ENCODE measurements at places on chromosomes 5 and 9.

- DNase-seq, result no peak
Measured at GRCh38 chr5:42991404-42992087, 48.6 kb downstream of the ANXA2R start.

DNA sequence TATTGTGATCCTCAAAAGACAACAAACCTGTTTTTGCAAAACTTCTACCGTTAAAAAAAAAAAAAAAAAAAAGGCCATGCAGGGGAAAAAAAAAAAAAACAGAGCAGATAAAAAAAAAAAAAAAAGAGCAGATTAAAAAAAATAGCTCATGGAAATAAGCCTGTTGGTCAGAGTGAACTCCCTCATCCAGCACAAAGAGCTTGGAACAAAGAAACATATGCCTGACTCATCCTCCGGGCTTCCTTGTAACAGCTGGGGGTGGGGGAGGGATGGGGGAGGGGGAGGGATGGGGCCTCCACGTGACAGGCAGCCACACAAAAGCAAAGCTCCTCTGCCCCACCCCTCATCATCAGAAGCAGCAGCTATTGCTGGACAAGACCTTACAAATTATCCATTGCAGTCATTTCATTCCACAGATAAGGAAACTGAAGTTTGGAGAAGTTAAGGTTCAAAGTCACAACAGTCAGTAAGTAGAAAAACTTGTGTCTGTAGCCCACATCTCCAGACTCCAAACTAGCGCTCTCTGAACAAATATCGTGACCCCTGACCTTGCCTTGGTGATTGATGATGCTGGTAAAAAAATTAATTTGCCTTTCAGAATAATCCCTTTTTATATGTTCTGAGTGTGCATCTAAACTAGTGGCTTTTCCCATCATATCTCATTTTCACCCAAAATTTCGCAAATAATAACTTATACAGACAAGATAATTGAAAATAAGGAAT lies 38.9 kb downstream of the SLC35D2 start:
- peak; percentile 96 for DNase-seq

DNA sequence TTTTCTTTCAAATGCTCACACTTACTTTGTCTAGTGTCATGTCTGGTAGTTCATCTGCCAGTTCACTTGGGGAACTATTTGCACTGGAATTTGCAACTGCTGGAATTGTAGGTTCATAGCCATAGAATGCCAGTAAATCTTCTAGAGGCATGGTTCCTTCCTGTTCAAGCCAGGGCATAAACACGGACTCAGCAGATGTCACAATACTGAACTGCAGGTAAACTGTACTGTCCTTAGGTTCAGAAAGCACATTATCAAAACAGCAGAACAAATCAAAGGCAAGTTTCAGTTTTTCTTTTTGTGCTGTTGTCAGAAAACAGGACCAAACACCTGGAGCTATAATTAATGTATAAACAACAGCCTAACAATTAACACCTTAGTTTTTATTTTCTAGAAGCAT lies 13.1 kb downstream of the MIER3 start:
- DNase-seq, result no peak

DNA sequence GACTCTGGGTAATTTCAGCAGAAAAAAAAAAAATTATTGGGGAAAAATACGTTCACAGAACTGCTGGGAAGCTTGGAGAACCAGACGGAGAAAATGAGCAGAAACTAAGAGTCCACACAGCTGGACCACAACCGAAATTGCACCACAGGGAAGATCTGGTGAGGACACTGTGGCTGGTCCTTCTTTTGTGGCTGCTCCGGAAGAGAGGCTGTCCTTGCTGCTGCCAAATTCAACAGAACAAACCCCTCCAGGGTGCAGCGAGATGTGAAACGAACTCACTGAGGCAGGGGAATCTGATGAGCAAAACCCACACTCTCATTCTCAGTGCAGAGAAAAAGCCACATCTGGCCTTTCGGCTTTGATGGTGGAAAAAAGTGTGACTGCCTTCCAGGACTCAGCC lies 200.0 kb downstream of the ACTL7B start:
- DNase-seq, result no peak

- DNase-seq, result no peak
Measured at GRCh38 chr9:2018764-2019558, 3.8 kb downstream of the SMARCA2 start.

DNA sequence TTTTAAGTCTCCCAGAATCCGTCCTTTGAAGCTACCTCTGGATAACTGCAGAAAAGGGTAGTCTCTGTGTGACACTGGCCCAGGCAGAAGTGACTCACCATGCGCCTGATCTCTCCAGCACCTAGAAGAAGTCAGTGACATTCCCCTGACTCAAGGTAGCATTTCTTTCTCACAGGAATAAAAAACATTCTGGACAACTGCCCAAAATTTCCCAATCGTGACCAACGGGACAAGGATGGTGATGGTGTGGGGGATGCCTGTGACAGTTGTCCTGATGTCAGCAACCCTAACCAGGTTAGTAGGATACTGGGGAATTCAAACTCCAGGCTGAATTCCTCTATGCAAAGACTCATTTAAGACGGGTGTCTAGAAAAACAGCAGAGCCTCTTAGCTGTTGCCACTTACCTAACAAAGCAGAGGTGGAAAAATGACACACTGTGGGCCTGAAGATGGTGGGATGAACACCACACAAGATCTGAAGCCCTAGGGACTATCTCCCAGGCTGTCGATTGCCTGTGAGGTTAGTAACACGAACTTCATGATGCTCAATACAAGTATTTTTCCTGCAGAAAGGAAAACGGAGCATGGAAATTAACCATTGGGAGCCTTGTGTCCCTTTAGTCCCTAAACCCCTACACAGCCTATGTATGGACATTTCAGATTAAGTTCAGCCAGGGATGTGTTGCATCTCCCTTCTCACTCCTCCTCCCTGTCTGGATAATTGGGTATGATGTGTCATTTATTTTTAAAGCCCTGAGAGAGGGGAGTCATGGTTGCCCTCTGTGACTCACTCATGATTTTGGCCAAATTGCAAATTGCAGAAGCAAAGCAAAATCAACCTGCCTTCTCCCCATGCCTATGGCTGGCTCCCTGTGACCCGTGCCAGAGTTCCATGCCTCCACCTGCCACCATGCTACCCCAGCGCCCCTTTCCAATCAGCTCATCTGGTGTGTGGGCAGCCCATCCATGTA lies 37.2 kb downstream of the THBS4 start:
- DNase-seq, result no peak

- DNase-seq, result peak; percentile 3
Measured at GRCh38 chr9:124553738-124554137, 46.5 kb upstream of the NR5A1 start.

- no peak for DNase-seq
Measured at GRCh38 chr5:38660194-38660668, 103.8 kb upstream of the LIFR start.

DNA sequence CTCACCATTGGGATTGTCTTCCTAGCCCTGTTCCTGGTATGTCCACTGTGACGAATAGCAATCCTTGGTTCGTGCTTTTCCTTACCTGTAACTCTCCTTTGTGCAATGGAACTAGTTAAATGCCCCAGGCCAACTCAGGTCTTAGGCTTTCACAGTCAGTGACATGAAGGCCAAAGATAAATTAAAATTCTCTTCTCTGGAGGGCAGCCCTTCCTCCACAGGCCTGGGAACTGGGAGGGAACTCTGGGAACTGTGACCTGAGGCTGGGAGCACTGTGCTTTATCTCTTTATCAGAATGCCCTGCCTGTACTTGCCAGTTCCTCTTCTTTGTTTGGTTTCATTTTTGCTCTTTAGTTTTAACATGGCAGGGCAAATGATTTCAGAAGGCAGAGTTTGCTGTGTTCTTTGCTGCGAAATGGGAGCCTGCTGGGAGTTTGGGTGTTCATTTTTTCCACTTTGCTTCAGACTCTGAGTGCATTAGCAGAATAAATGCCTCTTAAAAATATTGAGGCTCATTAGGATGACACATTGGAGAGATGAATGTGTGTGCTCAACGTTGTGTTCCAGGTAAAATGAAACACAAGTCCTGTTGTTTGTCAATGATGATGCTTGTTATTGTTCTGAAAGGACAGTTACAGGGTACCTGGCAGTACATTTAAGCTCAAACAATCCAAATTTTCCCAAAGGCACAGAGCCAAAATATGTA lies 118.1 kb downstream of the NUDT12 start:
- DNase-seq, result no peak

GRCh38 chr5:36908544-36909260 lies 32.1 kb downstream of the NIPBL start:
- no peak for DNase-seq

DNA sequence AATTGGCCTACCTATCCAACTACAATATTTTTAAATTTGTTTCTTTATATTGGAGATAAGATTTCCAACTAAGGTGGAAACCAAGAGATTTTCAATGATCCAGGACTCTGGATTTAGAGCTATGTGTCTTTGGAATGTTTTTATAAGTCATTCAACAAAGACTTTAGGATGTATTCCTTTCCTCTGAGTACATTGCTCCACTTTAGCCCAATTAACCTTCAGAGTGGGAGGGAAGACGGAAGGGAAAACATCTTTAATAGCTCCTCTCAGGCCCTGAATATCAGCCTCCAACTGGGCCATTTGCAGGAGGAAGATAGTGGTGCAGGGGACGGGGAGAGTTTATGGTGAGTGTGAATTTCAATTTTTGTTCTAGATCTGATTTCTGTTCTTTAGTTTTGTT lies 239.2 kb downstream of the PIK3R1 start:
- no peak for DNase-seq

DNA sequence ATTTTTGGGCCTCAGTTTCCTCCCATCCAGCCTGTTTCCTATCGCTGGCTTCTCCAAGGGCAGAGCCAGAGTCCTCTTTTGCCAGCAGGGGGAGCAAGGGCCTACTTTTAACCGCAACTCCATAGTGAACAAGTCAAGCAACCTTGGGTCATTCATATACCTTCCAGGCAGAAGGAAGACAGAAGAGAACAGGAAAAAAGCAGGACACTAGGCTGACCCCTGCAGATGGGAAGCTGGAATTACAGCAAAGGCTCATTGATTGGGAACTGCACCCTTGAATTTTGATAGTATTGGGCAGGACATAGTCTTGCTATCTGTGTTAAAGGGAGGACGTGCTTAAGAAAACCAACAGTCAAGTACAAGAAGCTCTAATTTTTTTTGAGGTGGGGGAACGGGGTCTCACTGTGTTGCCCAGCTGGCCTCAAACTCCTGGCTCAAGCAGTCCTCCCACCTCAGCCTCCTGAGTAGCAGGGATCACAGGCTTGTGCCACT lies 30.1 kb downstream of the QRFP start:
- DNase-seq, result peak; percentile 80

DNA sequence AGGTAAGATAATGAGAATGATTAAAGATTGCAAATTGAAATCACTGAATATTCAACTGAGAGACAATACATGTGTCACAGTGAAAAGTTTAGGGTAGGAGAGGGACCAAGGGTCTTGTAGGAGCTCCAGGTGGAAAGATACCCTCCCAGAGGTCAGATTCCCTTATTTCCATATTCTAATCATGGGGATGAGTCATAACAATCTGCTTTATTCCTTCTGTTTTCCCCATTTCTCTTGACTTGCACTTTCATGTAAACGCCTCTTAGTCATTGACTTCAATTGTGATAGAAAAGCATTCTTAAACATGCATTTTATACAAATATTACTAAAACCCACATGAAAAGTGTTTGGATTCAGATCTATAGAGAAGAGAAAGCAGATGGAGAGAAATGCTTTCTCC lies 81.3 kb upstream of the CTSL start:
- DNase-seq, result no peak

GRCh38 chr9:112783551-112783954 lies 33.0 kb downstream of the SNX30 start:
- DNase-seq, result no peak

GRCh38 chr5:61993295-61993927 lies 312.6 kb upstream of the KIF2A start:
- no peak for DNase-seq

DNA sequence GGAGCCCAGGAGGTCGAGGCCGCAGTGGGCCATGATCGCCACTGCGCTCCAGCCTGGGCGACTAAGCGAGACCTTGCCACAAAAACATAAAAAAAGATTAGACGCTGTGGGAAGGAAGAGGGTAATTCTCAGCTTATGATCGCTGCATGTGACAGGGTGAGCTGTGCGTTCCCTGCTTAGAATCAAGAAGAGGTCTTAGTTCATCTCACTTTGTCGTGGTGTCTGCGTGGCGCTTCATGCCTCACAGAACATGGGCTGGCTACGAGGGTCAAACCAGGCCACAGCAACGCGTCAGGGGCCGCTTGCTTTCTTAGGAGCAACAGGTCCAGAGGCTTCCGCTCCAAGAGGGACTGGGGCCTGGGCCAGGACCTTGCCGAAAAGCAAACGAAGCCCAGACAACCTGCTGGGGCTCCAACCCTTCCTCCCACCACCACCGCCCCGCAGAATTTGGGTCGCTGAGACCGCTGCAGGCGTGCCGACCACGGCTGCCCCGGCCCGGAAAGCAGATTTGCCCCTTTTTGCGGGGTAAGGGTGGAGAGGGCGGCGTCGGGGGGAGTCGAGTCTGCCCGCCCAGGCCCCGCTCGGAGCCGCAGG lies 10.0 kb upstream of the GRIN1 start:
- no peak for DNase-seq

- no peak for DNase-seq
Measured at GRCh38 chr9:21047281-21047691, 15.8 kb upstream of the HACD4 start.

GRCh38 chr9:99259231-99259918 lies 37.3 kb downstream of the SEC61B start:
- no peak for DNase-seq

DNA sequence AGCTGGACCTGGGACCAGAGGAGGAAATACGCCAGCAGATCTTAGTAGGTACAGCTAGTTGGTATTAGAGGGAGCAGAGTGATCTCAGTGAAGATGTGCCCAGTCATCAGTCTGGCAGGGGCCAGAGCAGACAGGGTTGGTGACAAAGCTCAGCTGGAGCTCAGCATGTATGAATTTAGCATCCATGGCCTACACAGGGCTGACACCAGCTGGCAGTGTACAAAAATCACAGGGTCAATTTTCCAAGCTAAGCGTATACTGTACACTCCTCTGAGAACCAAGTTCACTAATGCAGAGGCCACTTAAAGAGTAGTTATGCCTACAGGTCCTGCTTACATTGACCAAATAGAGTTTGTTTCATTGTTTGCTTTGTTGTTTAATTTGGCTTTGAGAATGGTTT lies 146.6 kb downstream of the SLC24A2 start:
- DNase-seq, result no peak

- no peak for DNase-seq
Measured at GRCh38 chr9:24464319-24464951, 81.3 kb downstream of the IZUMO3 start.

- DNase-seq, result no peak
Measured at GRCh38 chr5:132003170-132003744, 8.2 kb downstream of the ACSL6 start.

- DNase-seq, result no peak
Measured at GRCh38 chr5:175872287-175873087, 1.1 kb downstream of the CPLX2 start.
